ENCODE measurements at places on chromosomes 5 and 9. TPM values are rescaled to one million over a fixed set of nuclear protein-coding genes. Genes with fewer than 3 reads are reported as not detected.
A peak's percentile ranks its signal among the peaks of the same experiment; 100 is the strongest.

The ADAMTS13 gene
- total RNA-seq, result 7.3 TPM

GRCh38 chr5:39829441-39829840 lies 404.7 kb upstream of the DAB2 start:
- DNase-seq, result no peak

The TICAM2 gene
- total RNA-seq, result 6.8 TPM

DNA sequence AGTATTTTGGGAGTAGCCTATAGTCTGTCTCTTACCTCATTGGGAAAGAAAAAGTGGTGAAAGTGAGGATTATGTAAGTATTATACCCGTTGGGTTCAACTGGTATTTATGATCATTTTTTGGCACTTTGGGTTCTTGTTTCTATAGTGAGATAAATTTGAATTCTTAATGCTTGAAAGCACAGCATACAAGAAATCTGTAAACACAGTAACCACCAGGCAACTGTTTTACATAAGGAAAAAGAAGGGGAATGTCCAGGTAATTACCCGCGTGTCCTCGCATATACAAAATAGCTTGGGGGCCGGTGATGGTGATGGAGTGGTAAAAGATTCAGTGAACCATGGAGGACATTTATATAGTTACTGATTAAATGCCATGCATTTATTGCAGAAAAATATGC lies 60.5 kb downstream of the BASP1 start:
- no peak for DNase-seq

DNA sequence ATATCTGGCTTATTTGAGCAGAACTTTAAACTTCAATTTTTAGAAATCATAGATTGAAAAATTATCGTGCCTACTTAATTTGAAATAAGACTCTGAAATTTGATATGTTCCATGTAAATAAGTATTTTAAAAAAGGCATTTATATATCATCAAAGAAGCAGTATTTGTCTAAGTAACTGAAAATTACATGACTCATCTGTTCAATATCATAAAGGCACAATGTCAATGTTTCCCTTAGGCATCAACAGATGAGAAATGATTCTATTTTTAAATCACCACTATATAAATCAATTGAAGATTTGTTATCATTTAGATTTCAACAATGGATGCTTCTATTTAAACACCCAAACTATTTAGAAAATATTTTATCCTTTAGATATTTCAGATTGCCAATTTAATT lies 142.9 kb upstream of the POU5F2 start:
- DNase-seq, result no peak

The WNK2 gene
- total RNA-seq, result 0.89 TPM

- peak; percentile 83 for DNase-seq
Observed at GRCh38 chr9:123090198-123090896, 56.9 kb downstream of the GPR21 start.

The CATSPER3 gene
- total RNA-seq, result 0.39 TPM

DNA sequence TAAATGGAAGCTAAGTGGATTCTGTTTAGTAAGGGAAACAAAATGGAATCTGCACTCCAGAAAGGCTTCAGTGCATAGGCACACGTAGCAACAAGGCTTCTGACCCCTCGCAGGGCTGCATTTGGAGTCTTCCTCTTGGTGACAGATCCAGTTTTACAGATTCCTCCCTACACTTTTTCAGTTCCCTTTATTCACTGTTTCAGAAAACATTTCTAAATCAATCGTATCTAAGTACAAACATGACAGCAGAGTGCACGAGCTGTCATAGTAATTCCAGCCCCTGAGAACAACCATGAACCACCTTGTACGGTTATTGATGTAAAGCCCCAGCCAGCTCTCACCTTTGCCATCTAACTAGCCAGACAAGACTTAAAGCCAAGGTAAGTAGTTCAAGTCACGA lies 491.6 kb downstream of the SEMA5A start:
- DNase-seq, result no peak

GRCh38 chr5:143129203-143129602 lies 274.3 kb downstream of the NR3C1 start:
- DNase-seq, result no peak

- peak; percentile 27 for DNase-seq
Observed at GRCh38 chr9:76927540-76928240, 21.8 kb upstream of the PRUNE2 start.

The NMUR2 gene
- total RNA-seq, result not detected

The LARP1 gene
- 243 TPM for total RNA-seq

The MSX2 gene
- 5.6 TPM for total RNA-seq

The STKLD1 gene
- total RNA-seq, result 0.58 TPM

The MRPL41 gene
- total RNA-seq, result 58.6 TPM

- DNase-seq, result no peak
Observed at GRCh38 chr9:107173422-107174180, 109.5 kb upstream of the RAD23B start.

The EMB gene
- 19.8 TPM for total RNA-seq

DNA sequence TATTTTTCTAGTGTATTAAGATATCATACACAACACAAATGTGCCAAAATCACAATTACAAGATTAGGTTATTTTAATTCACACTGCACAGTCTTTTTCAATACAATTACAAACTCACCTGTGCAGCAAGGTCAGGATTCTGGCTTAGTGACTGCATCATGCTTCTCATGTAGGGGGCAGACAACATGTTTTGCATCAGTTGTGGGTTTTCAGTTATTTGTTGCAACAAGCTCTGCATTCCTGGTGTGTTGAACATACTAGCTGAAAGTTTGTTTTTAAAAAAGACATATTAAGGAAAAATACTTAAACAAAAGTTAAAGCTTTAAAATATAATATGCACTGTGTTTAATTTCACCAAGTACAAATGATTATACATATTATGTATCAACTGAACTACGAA lies 38.7 kb downstream of the UBQLN1 start:
- no peak for DNase-seq

DNA sequence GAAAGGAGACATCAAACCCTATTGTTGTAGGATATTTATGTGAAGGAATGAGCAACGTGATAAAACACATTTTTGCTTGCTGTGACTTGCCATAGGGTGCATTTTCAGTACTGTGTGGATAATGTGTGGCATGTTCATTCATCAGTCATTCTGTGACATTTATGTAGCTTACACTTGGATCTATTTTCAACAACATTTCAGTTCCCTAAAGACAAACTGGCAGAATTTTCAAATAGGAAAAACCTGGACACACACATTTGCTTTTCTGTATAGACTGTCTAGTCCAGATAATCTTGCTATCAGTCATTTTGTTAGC lies 127.7 kb downstream of the TMC1 start:
- DNase-seq, result no peak

The PCDHB13 gene
- 3.3 TPM for total RNA-seq

DNA sequence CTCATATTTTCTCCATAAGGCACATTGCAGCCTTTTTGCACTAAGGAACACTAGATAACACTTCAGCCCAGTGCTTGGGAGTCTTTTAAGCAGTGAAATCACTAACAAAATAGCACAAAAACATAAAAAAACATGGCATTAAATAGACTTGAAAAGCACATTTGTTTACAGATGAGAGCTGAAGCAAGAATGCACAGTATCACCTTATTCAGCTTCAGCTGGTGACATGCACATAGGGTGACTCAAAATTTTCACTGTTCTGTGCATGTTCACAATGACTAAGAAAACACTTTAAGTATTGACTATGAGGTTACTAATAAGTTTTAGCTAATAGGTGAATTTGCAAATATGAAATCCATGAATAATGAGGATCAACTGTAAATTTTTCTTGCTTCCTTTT lies 293.9 kb upstream of the TARS1 start:
- peak; percentile 32 for DNase-seq

DNA sequence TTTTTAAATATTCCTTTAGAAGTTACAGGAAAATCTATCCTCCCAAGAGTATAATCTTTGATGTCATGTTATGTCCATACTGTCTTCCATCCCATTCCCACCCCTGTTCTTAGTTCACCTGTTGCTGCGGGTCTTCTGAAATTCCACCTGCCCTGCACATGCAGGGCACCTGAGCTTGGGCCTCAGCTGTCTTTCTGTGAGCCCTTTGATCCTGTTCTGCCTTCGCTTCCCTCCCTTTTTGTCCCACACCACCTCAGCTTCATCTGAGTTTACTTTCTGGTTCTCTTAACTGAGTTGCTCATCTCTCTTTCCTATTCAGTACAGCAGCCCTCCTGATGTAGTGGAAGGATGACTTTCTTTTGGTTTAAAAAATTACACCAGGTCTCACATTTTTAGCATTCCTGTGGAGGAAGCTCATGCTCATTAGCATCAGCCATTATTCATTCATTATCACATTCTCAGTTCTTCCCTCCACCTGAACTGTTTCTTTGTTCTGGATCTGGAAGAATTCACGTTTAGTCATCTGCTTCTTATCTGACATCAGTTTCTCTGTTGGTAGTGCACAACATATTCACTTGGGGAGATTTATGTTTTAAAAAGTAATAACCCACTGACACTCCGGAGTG lies 211.0 kb downstream of the ADCY2 start:
- DNase-seq, result peak; percentile 12

DNA sequence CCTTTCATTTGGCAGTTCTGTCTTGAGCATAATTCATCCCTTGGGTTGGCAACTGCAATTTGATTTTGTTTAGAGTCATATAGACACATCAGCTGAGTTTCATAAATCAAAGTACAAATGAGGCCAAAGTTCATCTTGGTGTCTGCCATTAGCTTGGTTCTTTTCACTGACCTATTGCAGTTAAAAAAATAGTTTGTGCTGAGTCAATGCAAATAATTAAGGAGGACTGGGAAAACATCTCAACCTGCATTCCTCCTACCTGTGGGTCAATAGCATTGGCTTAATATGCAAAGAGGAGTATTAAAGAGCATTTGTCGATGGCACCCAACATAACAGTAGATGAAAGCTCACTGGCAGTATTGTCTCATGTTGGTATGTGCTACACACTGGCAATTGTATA lies 1.6 kb downstream of the PKD2L2 start:
- no peak for DNase-seq

The CMYA5 gene
- total RNA-seq, result 1.5 TPM

GRCh38 chr5:166497496-166498104 lies 1793.8 kb upstream of the WWC1 start:
- no peak for DNase-seq

The IQGAP2 gene
- total RNA-seq, result 1.9 TPM

DNA sequence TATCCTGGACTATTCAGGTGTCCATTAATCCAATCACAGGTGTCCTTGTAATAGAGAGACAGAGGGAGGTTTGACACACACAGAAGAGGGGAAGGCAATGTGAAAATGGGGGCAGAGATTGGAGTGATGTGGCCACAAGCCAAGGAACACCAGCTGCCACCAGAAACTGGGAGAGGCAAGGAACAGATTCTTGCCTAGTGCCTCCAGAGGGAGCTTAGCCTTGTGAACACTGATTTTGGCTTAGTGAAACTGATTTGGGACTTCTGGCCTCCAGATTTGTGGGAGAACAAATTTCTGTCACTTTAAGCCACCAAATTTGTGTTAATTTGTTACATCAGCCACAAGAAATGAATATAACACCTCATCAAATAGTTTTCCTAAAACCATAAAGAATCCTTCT lies 416.2 kb downstream of the ENC1 start:
- no peak for DNase-seq

GRCh38 chr5:17218353-17219005 lies 1.0 kb downstream of the BASP1 start:
- peak; percentile 66 for DNase-seq

DNA sequence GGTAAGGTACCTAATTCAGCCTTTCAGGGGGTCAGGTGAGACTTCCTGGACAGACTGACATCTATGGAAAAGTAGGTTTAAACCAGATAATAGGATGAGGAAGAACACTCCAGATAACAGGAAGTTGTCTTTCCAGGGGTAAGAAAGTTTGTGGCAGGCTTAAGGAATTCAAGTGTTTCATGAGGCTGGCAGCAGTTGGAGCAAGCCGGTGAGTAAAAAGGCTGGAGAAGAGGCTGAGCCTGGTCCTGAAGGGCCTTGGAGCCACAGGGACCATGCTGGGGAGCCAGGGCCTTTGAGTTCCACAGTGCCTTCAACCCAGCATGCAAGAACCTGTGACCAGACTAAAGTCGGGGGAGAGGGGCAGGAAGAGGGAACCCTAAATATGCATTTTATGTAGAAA lies 353.4 kb downstream of the SPOCK1 start:
- no peak for DNase-seq

The NUDCD2 gene
- 15.7 TPM for total RNA-seq

- no peak for DNase-seq
Observed at GRCh38 chr9:128611600-128612394, 44.9 kb downstream of the DYNC2I2 start.

- peak; percentile 44 for DNase-seq
Observed at GRCh38 chr5:159175547-159175946, 33.8 kb downstream of the RNF145 start.

DNA sequence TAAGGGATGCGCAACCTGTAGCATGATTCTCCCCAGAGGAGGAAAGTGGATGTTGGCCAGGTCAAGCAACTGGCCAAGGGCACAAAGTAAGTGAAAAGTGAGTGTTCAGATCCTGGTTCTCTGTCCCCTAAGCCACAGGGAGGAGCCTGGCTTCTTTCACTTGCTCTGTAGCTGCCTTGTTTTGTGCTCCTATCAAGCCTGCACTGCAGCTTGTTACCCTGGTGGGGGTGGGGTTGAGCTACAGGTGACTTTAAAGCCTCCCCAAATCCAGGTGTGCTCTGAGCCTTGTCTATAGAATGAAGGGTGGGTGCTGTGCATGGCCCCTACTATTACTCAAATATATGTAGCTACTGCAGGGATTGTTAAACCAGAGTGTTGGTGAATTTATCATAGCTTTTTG lies 32.9 kb downstream of the RALGPS1 start:
- DNase-seq, result no peak

The RASGEF1C gene
- total RNA-seq, result 0.41 TPM

DNA sequence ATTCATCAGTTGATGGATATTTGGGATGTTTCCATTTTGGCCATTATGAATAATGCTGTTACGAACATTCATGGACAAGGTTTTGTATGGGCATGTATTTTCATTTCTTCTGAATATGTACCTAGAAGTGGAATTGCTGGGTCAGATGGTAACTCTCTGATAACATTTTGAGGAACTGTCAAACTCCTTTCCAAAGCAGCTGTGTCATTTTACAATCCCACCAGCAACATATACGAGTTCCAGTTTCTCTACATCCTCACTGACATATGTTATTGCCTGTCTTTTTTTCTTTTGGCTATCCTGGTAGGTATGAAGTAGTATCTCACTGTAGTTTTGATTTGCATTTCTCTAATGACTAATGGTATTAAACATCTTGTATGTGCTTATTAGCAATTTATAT lies 86.7 kb downstream of the PRKACG start:
- no peak for DNase-seq

Measured in astrocyte (in vitro differentiated cells and primary cell).